Central memory CD4-positive, alpha-beta T cell (primary cell): ENCODE measurements at places on chromosomes 7 and 10.

DNA sequence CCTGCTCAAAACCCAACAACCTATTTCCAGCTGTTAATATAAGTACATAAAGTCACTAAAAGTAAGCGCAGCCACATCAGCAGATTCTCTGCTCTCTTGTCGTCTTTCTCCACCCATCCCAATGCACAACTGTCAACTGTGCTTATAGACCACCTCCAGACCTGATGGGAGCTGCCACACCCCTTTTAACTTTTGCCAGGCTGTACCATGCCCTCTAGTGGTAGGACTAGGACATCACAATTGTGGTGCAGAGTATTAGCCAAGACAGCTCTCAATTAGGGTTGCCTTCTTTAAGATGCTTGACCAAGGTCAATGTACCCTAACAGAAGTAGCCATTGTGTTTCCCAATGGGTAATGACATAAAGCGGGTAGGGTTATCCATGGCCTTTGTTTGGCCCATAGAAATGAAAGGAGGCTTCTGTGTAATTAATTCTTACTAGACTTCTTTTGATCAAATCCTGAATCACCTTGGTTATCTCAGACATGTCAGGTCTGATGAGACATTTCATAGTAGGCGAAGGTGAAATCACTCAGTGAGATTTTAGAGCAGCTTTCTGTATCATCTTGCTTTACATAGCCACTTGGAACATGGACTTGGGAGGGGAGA, 68.1 kb downstream of the SCRN1 start:
- DNase-seq, result peak; percentile 25

DNA sequence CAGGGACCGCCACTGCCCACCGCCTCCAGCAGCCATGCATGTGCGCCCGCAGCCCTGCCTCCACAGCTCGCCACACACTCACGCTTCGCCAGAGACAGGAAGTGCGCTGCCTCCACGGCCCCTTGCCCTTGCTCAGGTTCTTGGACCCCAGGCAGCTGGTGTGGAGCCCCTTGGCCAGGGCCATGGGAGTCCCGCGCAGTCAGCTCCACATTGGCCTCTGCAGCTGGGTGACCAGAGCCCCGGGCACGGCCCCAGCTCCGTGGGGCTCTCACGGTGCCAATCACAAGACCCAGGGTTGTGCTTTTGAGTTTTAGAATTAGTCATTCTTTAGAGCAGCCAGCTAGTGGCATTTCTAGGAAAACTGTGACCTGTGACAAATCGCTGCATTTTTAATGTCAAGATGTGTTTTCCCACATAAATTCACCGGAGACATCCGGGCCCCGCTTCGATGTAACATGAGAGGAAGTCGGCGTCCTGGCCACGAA, 4.3 kb upstream of the UTF1 start:
- DNase-seq, result no peak

- no peak for DNase-seq
These were observed 21.6 kb upstream of the GOT1 start for GRCh38 chr10:99451981-99452380.

DNA sequence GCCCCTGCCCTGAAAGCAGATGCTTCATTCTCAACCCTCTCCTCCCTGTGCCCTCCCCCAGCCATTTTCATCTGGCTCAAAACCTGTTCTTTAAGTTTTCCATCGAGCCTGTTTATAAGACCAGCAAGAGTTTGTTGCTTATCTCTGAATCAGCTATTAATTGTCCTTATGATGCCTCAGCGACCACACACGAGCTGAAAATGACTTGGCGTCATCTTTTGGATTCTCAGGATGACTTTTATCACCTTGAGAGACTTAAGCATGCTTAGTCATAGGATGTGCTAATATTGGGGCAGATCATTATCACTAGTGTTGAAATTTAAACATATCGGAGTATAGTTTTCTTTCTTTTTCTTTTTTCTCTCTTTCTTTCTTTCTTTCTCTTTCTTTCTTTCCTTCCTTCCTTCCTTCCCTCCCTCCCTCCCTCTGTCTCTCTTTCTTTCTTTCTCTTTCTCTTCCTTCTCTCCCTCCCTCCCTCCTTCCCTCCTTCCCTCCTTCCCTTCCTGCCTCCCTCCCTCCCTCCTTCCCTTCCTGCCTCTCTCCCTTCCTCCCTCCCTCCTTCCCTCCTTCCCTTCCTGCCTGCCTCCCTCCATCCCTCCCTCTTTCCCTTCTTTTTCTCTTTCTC, 184.5 kb downstream of the PHTF2 start:
- DNase-seq, result no peak

GRCh38 chr7:138698281-138698680, 2.9 kb downstream of the SVOPL start:
- no peak for DNase-seq

- no peak for DNase-seq
These were observed 158.6 kb upstream of the LYZL1 start for GRCh38 chr10:29130190-29130673.

- no peak for DNase-seq
These were observed 75.9 kb downstream of the OAT start for GRCh38 chr10:124342821-124343170.

DNA sequence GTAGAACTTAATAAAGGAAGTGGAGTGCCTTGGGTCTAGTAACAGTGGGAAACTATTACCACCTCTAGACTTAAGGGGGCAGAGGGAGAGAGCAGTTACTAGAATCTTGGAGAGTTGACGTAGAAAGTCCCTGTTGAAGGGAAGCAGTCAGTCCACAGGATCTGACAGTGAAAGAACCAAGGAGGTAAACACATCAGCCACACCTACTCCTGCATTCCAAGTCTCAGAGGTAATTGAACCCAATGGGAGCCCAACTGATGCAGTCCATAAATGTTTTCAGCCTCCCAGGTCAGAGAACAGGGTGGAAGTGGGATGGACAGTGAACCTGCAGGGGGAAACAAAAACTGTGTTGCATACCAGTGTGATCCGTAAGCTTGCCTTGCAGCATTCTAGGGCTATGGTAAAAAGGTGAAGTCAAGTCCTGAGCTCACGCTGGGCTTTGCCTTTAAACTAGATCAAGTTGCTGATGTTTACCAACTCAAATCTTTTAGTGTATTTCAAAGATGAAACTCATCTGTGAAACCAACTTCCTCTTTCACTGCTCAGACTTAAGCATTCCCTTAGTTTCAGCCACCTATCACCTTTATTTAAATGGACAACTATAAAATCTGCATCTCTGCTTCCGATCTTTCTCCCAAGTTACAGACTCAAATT, 57.2 kb downstream of the SLC16A12 start:
- DNase-seq, result no peak

GRCh38 chr10:86164174-86164774, 202.3 kb downstream of the GRID1 start:
- no peak for DNase-seq
